ENCODE measurements at places on chromosomes 12 and 14. TPM values are rescaled to one million over a fixed set of nuclear protein-coding genes. Genes with fewer than 3 reads are reported as not detected.

Gene MED6
- 39.5 TPM for total RNA-seq

Gene PLA2G1B
- not detected for total RNA-seq

Gene VWF
- 0.28 TPM for total RNA-seq

Gene RIMBP2
- total RNA-seq = not detected

Gene PCED1B
- total RNA-seq = 27.6 TPM

Gene RNFT2
- total RNA-seq = 2.8 TPM

Gene NELL2
- total RNA-seq = not detected

Gene KERA
- not detected for total RNA-seq

Gene KLHL33
- not detected for total RNA-seq

Gene MYF5
- not detected for total RNA-seq

Gene OR4K15
- total RNA-seq = not detected

Gene OR5AU1
- total RNA-seq = not detected

Gene EML1
- total RNA-seq = 45.4 TPM

Gene CLEC4C
- not detected for total RNA-seq

Gene EGLN3
- total RNA-seq = 5.6 TPM

Gene LMNTD1
- not detected for total RNA-seq

Gene CMA1
- total RNA-seq = not detected

Gene GLIPR1L1
- not detected for total RNA-seq

Gene GALNT16
- total RNA-seq = 3.7 TPM

Gene SAMD15
- total RNA-seq = 2.2 TPM

Gene SERPINA12
- total RNA-seq = not detected

Gene SLC5A8
- total RNA-seq = not detected

Gene LUM
- total RNA-seq = 0.21 TPM

Gene SIRT4
- total RNA-seq = 1.6 TPM

Gene C12orf54
- not detected for total RNA-seq

Gene PPP4R4
- total RNA-seq = 0.33 TPM

Gene MRPL51
- 297 TPM for total RNA-seq

Gene AKAP5
- total RNA-seq = 0.68 TPM

Gene TSPAN19
- not detected for total RNA-seq

Gene A2M
- not detected for total RNA-seq

Gene SLCO1A2
- total RNA-seq = not detected

Gene TOMM20L
- not detected for total RNA-seq

Gene AREL1
- 27.6 TPM for total RNA-seq

Gene UNG
- total RNA-seq = 81.0 TPM

Gene SPX
- total RNA-seq = 2.3 TPM

Gene KLHDC1
- 0.26 TPM for total RNA-seq
